HT-29 (cell line): ENCODE measurements at places on chromosomes 3 and 15.

- DNase-seq = no peak
These were observed 34.9 kb downstream of the MORF4L1 start for GRCh38 chr15:78907577-78907976.

- DNase-seq = no peak
These were observed at the start of gene TRANK1 for GRCh38 chr3:36944641-36945270. Gene TRANK1 (minus strand): TSS chr3:36945054. CDS start chr3:36944809, 245 bp downstream.

- peak; percentile 35 for DNase-seq
These were observed 65.0 kb downstream of the CEMIP start for GRCh38 chr15:80844011-80844732.

- no peak for DNase-seq
These were observed 27.8 kb downstream of the IQCF6 start for GRCh38 chr3:51751287-51751686.

DNA sequence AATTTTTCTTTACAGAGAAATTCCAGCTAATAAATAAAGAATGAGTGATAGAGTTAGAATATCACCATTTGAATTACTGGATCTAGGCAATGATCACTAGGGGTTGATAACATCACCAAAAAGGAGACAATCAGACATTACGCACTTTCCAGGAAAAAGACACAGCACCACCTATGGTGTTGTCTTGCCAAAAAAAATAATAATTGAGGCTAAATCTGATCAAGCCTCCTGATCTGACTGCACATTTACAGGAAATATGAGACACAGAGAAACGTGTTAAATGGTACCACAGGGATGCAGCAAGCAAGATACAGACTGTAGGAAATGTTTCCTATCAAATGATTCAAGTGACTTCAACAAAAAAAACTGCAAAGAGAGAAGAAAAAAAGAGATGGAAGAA, 92.8 kb downstream of the EOMES start:
- no peak for DNase-seq

DNA sequence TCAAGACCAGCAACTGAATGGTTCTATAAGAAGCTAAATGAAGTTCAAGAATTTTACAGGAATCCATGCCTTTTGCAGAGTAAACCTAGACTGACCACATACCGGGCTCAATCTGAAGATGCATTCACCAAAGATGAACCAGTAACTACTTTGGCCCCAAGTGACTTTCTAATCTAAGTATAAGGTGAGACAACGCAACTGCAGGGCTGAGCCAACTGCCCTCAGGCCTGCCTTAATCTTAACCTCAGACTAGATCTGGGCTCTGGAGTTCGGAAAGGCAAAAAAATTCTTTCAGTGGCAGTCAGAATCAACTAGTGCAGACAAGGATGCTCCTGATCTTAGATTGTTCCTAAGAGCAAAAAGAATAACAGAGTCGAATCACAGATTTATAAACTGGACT, 48.3 kb downstream of the EXD1 start:
- no peak for DNase-seq

DNA sequence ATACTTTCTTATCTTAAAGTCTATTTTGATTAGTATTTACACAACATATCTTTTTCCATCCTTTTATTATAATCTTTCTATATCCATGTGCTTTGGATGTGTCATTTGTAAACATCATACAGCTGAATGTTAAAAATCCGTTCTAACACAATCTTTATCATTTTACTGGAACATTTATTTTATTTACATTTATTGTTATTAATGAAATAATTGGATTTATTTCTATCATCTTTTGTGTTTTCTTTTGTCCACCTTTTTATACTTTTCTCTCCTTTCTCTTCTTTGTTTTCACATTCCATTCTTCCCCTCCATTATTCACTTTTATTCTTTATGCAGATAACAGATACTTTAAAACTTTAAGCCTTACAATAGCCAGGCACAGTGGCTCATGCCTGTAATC, 34.7 kb upstream of the CTDSPL start:
- no peak for DNase-seq

DNA sequence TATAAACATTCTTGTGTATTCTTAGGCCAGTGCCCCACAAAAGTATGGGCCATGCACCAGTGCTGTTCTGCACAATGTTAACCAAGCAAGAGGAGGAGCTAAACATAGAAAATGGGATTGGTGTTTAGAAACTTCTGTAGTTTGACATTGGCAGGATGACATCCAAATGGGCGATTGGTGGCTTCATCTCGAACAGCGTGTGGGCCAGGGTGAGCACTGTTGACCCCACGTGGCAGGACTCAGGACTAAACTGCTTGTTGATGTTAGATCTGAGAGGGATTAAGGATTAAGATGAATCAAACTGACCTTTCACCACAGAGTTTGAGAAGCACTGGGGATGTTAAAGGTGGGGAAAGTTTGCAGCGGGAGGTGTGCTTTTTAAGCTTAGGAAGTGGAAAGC, 31.9 kb downstream of the ZNF710 start:
- peak; percentile 26 for DNase-seq

DNA sequence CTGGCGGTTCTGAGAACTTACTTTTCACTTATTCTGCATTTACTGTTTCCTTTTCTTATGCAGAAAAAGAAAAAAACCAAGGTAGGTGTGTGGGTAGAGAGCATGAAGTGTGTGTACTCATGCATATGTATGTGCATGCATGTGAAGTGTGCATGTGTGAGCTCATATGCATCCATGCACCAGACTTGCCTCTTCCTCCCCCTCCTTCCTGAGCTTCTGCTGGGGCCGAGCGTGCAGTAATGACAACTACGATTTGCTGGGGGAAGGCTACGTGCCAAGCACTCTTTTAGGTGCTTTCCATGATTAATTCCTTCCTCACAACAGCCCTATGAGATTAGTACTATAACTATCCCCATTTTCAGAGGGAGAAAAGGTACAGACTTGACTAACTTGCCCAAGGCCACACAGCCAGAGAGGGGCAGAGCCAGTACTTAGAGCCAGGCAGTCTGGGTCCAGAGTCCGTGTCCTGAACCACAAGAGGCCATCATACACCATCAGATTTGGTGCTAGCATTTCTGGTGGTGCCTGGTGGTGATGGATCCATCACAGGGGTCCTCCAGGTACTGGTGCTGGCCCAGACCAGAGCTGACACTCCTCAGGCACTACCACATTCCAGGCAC, 46.7 kb downstream of the CAPN3 start:
- no peak for DNase-seq

DNA sequence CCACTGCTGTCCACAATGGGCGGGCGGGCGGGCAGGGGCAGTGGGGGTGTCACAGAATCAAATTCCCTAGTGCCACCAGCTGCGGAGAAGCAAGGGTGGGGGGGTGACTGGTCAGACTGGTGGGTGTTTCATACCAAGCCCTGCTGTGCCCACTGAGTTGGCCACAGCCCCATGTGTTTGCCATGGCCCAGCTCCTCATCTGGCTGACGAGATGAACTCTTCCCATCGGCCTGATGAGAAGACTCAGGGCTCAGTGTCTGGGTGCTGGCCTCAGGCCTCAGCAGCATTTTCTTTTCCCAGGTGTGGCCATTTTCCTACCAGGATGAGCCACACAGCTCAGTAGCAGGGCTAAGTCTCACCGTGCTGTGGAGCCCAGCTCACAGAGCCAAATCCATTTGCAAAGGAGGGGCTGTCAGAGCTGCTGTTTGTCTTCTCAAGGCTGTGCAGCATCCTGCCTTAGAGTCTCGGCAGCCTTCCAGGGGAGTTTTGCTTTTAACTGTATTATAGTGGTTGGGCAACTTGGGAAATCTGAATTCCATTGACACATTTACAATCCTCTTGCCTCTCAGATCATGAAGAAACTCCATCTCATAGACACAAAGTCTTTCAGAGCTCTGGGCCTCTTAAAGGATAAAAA, 176.8 kb downstream of the ABHD5 start:
- no peak for DNase-seq

DNA sequence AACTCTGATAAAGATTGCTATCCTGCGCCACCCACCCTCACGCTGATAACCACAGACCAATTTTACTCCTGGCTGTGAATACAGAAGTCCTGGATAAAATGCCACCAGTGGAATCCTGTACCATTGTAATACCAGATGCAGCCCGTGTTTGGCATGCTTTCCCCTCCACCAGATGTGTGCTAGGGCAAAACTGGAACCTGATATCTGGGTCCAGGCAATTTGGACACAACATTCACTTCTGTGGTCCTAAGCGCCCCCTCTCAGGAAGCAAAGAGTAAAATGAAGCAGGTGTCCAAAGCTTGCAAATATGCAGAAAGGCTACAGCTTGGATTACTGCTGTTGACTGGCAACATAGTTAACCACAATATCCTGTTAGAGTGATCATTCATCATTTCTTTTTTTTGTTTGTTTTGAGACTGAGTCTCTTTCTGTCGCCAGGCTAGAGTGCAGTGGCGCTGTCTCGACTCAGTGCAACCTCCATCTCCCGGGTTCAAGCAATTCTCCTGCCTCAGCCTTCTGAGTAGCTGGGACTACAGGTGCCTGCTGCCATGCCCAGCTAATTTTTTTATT, 32.8 kb downstream of the LOXL1 start:
- peak; percentile 36 for DNase-seq
